ENCODE measurements at places on chromosomes 3 and 15.

DNA sequence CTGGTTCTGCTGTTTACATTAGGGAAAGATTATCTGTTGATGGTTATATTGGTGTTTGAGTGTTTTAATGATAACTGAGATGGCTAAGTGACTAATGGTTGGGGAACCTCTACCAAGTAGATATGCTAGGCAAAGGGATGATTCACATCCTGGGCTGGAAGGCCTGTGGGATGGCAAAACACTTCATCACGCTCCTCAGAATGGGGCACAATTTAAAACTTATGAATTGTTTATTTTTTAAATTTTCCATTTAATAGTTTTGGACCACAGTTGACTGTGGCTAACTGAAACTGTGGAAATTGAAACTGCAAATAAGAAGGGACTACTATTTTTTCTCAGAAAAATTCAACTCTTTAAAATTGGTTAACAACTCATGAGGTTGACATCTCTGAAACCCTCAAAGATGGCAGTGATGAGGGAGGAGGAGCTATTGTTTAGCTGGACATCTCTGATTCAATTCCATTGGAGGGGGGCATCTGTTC lies 100.5 kb upstream of the ZBED2 start:
- peak; percentile 37 for DNase-seq

DNA sequence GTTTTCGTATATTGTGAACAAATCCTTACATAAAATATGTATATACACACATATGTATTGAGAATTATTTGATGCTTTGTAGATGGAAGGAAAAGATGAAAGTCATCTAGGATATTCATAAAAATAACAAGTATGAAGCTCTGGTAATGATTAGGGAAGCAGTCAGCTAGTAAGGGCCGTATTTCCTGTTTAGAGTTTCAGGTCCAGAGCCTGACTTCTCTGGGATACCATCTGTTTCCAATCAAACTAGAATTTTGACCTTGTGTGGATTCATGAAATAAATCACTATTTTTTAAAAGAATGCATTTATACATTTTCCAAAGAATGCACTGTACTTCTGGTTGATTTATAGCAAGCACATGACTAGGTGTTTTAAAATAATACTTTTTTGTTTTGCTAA lies 156.1 kb upstream of the CGNL1 start:
- DNase-seq, result peak; percentile 34

- peak; percentile 71 for DNase-seq
These were observed 1037.2 kb downstream of the IGSF11 start for GRCh38 chr3:117997201-117998049.

DNA sequence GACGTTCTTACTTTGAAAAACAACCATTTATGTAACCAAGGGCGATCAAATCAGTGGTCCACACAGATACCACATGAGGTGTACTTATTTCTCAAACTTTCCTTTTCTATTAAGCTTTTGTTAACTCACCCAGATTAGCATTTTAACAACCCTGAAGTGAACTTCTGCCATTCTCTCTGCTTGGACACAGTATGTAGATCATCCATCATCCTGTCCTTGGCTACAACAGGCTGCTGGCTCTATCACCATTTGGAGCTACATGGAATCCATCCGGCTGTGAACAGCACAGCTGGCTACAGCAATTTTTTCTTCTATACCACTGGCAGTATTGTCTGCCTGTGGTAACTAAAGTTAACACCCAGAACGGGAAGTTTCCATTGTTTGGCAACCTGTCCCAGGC lies 4.4 kb downstream of the SEMA6D start:
- no peak for DNase-seq

- no peak for DNase-seq
These were observed 138.4 kb upstream of the LRRC3B start for GRCh38 chr3:26484140-26484539.

- no peak for DNase-seq
These were observed 38.4 kb downstream of the ITPR1 start for GRCh38 chr3:4531478-4532025.

DNA sequence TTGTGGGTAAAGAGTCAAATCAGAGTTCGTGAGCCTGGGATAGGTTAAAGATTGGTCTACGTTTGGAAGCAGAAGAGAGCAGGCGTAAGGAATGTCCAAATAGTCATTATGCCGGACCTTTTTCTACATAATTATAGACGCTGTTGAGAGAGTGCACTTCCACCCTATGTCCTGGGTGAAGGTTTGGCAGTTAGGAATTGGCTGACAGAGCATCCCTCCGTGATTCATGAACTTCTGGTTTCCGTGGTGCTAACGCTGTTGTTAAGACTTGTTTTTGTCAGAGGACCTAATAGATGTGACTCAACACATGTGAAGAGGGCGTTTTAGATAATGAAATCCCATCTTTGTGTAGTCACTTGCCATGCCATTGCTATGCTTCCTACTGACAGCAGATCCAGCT lies 1.1 kb downstream of the EAF1 start:
- no peak for DNase-seq

GRCh38 chr15:36599620-36600433 lies 20.4 kb downstream of the CDIN1 start:
- no peak for DNase-seq

DNA sequence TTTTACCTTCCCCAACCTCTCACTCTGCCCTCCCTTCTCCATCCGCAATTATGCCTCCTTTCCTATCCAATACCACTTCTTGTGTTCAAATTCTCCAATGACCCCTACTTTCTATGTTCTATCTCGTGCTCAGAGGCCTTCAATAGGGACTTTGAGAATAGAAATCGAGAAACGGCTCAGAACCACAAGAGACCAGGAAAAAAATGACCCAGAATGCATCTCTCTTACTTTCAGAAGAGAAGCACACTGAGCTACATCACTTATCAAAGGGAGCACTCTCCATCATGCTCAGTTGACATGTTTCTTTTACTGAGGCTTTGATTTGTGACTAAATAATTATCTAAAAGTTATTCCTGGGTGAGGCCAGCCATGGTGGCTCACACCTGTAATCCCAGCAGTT lies 162.4 kb upstream of the PRICKLE2 start:
- DNase-seq, result no peak

- no peak for DNase-seq
These were observed 4.4 kb downstream of the DALRD3 start for GRCh38 chr3:49013738-49014660.

DNA sequence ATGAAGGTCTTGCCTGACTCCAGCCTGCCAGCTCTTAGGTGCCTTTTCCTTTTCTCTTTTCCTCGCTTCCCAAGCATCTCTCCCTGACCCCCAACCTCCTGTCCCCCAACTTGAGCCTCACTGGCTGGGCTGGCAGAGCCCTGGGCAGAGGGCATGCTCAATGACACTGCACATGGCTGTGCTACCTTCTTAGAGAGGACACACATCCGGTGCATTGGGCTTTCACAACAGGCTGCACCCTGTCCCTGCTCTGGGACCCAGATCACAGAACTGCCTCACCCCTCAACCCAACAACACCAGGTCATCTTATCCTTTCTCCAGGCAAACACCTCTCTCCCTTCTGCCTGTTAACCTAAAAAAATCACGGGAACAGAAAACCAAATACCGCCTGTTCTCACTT lies 7.5 kb upstream of the ANKDD1A start:
- DNase-seq, result no peak

DNA sequence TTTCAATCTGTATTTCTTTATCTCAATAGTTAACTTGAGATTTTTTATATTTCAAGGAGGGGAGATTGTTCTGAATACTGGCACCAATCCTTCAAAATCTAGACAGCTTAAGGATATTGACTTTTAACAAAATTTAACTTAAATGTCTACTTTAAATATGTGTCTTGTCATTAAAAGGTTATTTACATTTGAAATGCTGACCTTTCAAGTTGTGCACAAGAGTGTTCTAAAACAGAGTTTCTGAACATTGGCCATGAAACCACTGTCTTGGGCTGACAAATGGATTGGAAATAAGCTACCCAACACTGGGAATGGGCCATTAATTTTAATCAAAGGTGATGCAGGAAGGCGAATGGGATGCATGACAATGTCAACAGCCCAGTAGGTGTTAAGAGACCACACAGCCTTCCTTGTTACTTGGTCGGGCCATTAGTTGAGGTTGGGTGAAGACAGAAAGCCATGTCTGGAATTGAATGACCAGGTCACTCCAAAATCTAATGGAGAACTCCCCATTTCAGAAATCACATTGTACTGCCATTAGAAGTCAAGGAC lies 128.5 kb downstream of the CDIN1 start:
- DNase-seq, result no peak

- DNase-seq, result no peak
These were observed 4.2 kb upstream of the TRAT1 start for GRCh38 chr3:108818404-108818803.

- DNase-seq, result no peak
These were observed 159.7 kb downstream of the POLR2M start for GRCh38 chr15:57866149-57866736.

DNA sequence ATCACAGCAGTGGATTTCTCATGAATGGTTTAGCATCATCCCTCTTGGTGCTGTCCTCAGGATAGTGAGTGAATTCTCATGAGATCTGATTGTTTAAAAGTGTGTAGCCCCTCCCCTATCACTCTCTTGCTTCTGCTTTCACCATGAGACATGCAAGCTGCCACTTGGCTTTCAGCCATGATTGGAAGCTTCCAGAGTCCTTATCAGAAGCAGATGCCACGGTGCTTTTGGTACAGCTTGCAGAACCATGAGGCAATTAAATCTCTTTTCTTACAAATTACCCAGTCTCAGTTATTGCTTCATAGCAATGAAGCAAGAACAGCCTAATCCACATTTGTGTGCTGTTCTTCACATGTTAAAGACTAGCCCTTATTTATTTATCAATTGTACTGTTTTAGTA lies 495.2 kb upstream of the EPHA6 start:
- no peak for DNase-seq

GRCh38 chr3:160435747-160436146 lies 13.8 kb downstream of the TRIM59 start:
- DNase-seq, result no peak

DNA sequence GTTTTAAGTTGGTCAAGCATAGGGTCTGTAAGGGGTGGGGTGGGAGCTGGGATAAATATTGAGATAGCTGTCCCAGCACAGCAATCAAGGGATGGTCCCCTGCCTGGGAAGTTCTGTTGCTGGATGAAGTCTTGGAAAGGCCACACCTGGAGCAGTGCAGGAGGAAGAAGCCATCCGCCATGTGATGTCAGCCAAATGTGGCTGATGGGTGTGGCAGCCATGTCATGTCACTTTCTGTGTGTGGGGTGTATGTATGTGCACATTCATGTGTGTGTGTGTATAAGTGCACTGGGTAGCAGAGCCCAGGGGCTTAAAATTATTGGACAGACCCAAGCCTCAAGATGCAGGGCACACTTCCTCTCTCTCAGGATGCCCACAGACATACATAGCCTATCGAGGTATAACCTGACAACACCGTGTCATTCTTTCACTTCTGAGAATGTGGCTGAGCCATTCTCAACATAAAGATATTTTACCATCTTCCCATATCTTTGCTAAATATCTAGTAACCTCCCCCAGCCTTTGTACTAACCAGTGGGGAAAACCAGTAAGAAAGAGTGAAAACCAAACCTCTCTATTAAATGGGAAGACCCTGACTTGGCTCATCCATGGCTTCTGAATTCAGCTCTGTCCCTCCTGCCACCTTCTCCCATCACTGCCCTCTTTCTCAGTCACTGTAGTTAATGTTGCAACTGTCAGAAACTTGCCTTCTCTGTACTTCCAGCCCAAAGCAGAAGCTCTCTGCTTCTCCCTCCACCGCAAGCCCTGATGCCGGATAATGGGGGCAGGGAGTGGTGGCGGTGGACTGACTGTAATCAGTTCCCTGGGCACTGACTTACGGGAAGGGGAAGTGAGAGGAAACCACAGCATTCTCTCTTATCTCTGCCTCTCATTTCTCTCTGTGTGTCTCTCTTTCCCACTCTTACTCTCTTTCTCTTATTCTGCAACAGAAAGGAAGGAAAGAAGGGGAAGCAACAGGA lies 11.2 kb downstream of the TNFSF10 start:
- no peak for DNase-seq

- no peak for DNase-seq
These were observed 15.8 kb downstream of the CX3CR1 start for GRCh38 chr3:39264053-39264452.
